EL (cell line): ENCODE measurements at places on chromosomes 2 and 18.

DNA sequence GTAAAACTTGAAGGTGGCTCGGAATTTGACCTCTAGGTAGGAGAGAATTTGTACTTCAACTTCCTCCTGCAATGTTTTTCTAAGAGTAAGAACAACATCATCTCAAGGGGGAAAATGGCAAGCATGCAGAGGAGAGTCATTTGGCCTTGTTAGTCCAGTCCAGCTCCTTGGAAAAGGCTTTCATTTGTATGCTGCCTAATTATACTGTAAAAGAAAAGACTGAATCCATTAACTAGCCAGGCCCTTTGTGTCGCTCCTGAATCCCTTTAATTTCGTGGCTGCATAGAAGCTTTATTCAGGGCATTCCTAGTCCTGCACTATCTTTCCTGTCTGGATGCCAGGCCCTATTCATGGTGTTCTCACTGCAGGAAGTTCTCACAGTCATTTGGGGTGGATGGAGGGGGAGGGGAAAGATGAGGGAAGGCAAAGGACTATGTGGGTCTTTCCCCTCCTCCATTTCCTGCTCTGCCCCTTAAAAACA is 36.0 kb downstream of the PHLPP1 start:
- DNase-seq: peak; percentile 23

- DNase-seq: no peak
Observed at GRCh38 chr18:213966-214365, 53.9 kb downstream of the THOC1 start.

DNA sequence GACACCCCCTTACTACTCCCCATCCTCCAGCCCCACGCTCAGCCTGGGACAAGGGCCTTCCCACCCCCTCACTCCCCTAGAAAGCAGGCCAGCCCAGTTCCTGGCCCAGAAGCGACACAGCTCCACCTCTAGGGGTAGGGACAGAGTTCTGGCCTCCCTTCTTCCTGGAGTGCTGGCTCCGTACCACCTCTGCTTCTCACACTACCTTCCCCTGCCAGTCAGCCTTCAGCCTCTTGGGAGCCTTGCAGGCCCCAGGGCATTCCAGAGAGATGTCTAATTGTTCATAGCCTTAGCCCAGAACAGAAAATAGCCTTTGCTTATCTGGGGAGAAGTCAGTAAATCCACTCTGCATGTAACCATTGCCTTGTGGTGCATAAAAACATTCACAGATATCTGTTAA is 13.1 kb upstream of the CATIP start:
- DNase-seq: peak; percentile 49

DNA sequence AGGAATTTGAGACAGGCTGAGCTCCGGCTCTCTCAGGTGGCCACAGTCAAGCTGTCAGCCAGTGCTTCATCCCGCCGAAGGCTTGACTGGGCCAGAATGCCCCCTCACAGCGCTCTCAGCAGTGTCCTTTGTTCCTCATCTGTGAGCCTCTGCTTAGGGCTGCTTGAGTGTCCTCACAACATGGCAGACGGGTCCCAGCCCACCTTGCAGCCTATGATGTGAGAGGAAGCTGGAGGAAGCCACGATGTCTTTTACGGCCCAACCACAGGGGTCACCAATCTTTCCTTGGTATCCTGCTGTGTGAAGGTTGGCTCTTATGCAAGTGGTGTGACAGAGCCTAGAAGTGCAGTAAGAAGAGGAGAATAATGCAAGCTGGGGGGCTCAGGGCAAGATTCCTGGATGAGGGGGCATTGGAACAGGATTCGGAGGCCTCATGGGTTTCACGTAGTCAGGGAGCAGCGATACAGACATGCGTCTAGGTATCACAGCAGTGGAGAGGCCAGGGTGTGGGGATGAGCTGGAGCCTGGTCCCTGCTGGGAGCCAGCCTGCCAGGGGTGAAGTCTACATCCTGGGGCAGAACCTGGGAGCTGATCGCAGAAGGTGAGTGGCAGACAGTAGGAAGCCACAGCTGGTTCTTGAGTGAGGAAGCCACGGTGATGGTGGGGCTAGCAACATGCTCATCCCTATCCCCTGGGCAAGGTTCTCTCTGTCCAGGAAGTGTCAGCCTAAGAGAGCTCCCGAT is 234.1 kb downstream of the GLI2 start:
- DNase-seq: no peak

- peak; percentile 87 for DNase-seq
Observed at GRCh38 chr2:66574701-66575624, 140.0 kb downstream of the MEIS1 start.

GRCh38 chr2:171540437-171540836 is 18.2 kb downstream of the CYBRD1 start:
- DNase-seq: no peak

- DNase-seq: no peak
Observed at GRCh38 chr2:177575358-177575757, 182.8 kb downstream of the AGPS start.

GRCh38 chr18:47777626-47778025 is 152.8 kb downstream of the SMAD2 start:
- no peak for DNase-seq

- peak; percentile 83 for DNase-seq
Observed at GRCh38 chr2:85132834-85133637, at the start of gene TCF7L1. Gene TCF7L1, plus strand, starts transcription at chr2:85133392. Its CDS starts 293 bp downstream, at chr2:85133685.

- no peak for DNase-seq
Observed at GRCh38 chr2:85355073-85355410, 473 bp downstream of the ELMOD3 start.

GRCh38 chr2:144580521-144581161 is 60.7 kb upstream of the ZEB2 start:
- no peak for DNase-seq

GRCh38 chr2:225457482-225457881 is 58.0 kb downstream of the NYAP2 start:
- DNase-seq: no peak

DNA sequence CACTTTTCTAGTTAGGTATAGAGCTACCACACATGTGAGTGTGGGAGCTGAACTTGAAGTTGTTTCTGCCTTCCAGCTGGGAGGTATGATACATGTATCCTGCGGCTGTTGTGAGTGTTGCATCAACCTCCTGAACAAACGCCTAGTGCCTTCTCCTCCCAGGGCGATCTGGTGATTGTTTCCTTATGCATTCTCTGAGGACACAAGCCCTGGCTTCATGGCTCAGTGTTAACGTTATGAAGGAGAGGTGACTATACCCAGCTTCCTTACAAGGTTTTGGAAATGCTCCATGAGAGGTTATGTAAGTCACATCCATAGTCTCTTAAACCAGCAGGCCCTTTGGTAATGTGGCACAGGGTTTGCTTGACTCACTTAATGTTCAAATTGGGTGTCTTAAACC is 64.9 kb downstream of the SPRED2 start:
- peak; percentile 98 for DNase-seq

DNA sequence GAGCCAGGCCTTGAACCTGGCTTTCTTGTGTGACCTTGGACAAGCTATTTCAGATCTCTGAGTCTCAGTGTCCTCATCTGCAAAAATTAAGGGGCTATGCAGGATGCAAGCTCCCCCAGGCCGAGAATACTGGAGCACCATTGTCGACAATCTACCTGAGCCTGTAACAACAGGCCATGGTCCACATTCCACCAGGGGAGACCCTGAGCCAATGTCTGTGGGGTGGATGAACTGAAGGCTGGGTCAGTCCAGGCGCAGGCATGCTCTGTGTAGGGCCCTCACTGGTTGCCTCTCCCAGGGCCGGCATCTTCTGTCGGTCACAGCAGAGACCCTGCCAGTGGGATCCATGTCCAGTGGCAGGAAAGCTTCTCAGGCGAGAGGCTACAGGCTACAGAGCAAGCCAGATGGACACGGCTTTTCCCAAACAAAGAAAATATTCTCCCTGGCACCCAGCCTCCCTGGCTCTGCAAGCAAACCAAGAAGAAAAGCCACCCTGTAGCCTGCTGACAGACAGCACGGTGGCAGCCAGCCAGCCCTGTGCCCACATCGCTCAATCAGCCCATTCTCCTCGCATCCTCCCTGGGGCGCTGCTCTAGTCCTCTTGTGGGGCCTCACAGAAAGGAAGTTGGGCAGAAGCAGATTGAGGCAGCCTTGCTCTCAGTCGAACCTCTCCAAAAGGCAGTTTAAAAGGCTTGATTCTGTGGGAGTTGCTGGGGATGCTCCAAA is 48.7 kb upstream of the FZD7 start:
- DNase-seq: no peak

DNA sequence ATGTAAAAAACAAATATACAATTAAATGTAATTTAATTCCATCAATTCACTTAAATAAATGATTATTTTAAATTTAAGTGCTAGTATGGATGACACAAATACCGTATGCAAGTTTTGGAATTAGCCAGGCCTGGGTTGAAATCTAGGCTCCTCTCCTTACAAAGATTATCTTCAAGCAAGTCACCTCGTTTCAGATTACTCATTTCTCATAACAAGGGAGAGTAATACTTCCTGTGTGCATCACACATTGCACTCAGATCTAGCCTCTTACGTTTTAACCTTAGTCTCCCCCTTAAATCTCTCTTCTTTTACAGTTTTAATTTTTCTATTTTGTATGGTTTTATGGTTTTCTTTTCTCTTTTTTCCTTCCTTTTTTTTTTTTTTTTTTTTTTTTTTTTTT is 1475.9 kb upstream of the NXPH2 start:
- DNase-seq: no peak

DNA sequence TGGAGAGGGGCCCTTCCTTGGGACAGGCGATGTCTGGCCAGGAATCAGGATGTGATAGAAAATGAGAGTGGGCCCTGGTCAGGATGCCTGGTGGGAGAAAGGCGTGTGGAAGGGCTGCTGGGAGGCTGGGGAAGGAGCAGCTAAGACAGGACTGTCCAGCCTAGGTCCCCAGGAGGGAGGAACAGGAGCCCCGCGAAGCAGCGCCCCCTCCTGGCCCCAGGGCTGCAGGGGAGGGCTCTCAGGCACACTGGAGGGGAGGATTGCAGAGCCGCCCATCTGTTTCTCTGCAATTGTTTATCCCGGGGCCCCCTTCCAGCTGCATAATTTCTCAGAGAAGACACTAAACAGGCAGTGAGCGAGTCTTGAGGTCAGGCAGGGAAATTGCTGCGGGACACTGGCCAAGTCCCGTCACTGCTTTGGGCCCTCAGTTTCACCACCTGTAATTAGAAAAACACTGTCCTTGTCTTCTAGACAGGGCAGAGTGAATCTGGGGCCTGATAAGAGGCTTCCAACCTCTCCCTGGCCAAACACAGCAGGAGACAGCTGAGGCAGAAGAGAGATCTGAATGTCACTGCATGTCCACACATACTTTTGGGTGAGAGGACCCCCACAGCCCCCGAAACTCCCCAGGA is 3.9 kb upstream of the NPPC start:
- DNase-seq: no peak

DNA sequence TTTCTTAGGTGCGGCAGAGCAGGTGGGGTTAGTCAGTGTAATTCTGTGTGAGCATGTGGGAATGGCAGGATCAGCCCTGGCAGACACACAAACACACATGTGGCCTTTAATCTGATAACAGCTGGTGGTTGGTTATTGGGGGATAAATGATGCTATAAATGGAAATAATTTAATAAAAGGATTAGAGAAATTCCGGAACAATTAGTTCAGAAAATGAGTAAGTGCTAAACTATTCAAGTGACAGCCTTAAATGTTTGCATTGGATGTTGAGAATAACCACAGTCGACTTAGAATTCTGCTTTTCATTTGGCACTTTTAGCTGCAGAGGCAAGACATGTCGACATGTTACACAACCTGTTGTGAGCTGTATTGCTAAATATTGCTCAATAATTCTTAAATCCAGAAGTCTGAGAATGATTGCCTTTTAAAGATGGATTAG is 7.2 kb downstream of the SMYD1 start:
- DNase-seq: peak; percentile 84

GRCh38 chr18:33755931-33756560 is 178.0 kb downstream of the ASXL3 start:
- DNase-seq: peak; percentile 0

DNA sequence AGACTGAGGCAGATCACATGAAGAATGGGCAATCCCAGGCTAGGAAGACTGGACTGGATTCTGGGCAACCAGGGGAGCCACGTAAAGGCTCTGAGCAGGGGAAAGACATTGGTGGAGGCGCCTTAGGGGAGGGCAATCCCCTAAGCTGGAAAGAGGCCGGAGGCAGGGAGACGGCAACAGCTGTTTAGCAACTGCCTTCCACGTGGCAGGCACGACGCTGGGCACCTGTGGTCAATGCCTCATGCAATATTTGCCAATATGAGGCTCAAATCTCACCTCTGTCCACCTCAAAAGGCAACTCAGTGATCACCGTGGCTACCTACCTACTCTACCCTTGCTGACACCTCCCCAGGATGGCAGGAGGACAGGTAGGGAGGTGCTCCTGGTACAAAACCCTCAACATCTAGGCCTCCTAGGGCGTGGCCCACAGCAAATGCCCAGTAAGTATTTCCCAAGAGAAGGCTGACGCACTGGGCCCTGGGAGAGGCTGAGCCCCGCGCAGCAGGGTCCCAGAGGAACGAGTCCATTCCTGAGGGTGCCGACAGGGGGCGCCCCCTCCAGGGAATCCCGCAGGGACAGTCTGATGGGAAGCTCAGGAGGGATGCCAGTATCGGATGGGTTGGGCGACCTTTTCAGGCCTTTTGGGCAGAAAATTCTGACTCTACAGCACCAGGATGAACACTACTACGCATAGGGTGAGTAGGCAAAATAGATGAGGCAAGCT is 8.9 kb downstream of the BOLA3 start:
- DNase-seq: no peak

DNA sequence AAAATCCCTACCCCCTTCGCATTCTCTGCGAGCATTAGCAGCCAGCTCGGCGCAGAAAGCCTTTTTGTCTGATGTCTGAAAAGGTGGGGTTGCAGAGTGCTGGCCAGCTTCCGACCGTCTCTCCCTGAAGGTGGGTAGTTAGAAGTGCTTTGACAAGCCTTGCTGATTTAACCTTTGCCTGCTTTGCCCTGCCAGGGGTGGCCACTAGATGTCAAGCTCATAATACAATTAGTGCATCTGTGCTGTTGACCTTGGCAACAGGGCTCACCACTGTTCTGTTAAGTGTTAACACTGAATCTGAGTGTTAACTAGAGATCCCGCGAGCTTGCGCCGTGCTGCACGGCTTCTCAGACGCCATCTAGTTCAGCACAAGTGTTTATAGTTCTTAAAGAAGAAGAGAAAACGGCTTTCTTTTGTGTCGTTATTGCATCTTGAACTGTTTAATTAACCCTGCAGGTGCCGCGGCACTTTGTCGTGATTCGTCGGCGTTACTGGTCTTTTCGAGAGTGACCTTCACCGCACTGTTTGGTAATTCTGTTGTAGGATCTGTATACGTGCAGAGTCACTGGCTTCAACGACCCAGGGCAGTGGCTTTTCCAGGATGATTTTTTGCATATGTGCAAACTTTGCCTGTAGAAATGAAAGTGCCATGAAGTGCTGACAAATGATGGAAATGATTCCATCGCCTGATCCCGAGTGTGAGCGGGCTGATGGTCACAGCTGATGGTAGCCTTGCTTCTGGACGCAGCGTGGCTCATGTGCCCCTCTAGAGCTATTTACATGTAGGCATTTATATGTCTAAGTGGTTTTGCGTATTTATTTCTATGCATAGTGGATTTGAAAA is 5.5 kb downstream of the SALL3 start:
- DNase-seq: peak; percentile 2

DNA sequence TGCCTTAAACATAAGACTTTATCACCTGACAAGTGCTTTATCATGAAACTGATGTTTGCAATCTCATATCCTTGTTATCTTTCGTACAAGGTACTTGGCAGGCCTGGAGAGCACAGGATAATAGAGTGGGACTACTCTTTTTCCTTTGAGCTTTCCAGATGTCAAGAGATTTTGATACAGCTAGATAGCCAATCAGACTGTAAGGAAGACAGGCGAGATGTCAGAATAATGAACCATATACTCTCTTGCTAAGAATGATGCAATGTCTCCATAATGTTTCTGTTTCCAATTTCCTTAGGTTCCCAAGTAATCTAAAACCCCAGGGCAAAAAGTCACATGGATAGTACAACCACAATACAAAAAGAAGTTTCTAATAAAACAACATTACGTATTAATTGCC is 313.1 kb downstream of the PDE11A start:
- DNase-seq: no peak
